ENCODE measurements at places on chromosomes 12 and 14.

DNA sequence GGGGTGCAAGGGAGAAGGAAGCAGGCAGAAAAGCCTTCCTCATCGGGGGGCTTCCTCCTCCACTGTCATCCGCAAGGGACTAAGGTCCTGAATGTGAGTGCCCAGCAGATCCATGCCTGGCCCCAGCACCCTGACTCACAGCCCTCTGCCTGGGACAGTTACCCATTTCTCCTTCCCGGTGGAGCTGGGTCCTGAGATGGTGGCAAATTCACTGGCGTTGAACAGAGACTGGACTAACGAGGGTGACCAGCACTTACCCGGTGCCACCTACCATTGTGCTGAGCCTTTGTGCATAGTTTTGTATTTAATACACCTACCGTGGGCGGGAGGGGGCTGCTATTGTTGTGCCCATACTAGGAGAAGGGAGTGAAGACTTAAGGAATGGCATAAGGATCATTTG, 30.9 kb upstream of the PLEKHG6 start:
- DNase-seq: no peak

DNA sequence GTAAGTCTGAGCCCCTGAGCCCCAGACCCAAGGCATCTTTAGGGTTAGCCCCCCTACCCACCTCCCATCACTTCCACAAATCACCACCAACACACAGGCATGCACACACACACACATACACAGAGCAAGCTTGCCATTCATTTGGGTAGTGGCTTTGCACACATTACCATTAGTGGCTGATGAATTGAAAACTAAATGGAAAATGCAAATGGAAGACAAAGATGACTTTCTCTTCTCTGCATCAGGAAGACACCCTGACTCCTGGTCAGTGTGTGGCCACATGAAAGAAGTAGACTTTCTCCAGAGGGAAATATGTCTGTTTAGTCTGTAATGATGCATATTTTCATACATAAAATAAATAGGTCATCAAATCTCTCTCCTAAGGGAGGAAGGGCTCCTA, 55.2 kb downstream of the CCDC60 start:
- DNase-seq: no peak

- no peak for DNase-seq
These were observed 1.3 kb downstream of the MDGA2 start for GRCh38 chr14:47674148-47674542.

DNA sequence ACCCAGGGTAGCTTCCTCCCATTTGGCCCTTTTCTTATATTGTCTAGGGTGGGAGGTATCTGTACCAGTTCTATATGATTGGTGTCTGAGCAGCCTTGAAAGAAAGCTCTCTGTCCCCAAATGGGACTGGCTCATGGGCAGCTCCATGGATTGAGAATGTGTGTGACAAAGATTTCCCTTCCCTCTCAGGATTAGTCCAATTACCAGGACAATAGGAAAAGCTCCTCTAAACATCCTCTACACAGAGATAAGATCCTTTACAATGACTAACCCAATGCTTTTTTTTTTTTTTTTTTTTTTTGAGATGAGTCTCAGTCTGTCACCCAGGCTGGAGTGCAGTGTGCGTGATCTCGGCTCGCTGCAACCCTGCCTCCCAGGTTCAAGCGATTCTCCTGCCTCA, 112.1 kb downstream of the SLC35F4 start:
- no peak for DNase-seq

DNA sequence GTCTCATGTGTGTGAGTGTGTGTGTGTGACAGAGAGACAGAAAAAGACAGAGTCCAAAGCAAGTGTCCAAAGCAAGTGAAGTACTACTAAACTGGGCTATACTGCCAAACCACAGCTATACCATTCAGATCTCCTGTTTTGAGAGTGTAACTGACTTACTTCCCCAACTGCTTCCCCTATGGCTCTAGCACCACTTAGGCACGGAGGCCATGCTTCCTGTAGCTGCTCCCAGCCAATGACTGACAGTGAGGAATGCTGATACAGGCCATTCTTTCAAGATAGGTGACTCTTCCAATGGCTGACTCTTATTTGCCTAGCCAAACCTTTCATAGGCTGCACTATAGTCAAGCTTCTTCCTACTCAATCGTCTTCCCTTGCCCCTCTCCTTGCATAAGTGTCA, 393.2 kb downstream of the BCAT1 start:
- DNase-seq: no peak

- no peak for DNase-seq
These were observed 181.6 kb downstream of the CHST11 start for GRCh38 chr12:104638218-104638850.

GRCh38 chr12:131366261-131366871, 344.5 kb upstream of the SFSWAP start:
- no peak for DNase-seq

DNA sequence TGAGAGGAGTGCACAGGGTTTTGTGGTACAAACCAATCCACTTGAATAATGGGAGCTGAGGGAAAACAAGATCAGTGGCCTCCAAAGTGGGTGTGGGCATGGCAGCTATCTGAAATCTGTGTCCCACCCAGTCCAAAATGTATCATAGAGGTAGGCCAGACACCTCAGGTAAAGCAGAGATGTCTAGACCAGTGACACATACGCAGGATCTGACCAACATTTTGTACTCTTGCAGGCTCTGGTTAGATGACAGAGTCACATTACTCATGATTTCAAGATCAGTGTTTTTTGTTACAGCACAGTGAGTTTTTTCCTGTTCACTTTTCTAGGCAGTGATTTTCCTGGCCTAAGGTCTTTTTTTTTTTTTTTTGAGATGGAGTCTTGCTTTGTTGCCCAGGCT, 211.8 kb downstream of the PCNX1 start:
- DNase-seq: no peak

DNA sequence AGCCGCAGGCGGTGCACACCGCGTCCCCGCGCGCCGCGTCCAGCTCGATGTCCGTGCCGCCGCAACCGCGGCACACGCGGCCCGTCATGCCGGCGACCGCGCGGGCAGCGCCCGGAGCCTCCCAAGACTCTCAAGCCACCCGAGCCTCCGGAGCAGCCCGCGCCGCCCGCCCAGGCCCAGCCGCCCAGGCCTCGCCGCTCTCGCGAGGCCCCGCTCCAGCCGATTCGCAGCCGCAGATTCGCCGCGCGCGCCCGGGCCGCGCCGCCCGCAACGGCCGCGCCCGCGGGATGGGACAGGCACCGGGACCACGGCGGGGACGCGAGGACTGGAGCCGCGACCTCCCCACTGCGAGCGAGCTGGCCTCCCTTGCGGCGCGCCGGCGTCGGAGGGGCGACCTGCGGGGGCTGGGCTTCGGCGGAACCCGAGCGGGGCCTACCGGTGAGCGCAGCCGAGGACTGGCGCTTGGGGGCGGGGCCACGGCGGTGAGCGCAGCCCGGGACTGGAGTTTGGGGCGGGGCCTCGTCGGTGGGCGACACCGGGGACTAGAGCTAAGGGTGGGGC, at the start of gene BRF1:
Gene BRF1, minus strand, starts transcription at position 460 of the 561 bp plus-strand sequence. Its CDS starts 372 bp downstream, at position 88.
- peak; percentile 97 for DNase-seq

DNA sequence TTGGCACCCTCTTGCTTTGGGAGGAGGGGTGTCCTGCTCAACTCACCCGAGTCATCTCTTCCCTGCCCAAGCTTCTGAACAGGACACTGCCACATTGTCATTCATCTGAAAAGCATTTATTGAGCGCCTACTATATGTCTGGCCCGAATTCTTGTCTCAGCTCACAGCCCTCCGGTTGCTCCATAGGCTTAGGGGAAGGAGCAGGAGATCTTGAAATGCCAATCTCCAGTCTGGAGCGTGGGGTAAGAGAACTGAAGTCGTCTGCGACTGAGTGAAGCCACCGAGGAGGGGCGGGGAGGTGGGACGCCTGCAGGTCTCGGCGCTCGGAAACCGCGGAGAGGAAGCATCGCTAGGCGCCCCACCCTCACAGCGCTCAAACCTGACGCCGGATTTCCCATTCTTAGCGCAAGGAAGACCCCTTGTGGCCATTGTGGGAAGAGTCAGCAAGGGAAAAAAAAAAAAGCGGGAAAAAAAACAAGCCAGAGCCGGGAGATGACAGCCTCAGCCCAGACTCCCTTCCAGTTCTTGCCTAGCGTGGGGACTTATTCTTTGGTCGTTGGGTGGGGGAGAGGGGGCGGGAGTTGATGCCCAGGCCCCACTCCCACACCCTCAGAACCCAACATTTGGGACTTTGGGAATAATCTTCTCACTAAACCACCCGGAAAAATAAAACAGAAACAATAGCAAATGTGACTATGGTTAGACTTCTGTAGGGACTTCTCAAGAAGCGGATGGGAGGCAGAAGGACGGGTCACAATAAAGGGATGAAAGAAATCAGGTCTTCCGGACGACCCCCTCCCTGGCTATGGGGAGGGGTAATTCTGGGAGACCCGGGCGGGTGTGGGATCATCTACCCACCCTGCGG, 28.2 kb upstream of the SMUG1 start:
- peak; percentile 83 for DNase-seq

DNA sequence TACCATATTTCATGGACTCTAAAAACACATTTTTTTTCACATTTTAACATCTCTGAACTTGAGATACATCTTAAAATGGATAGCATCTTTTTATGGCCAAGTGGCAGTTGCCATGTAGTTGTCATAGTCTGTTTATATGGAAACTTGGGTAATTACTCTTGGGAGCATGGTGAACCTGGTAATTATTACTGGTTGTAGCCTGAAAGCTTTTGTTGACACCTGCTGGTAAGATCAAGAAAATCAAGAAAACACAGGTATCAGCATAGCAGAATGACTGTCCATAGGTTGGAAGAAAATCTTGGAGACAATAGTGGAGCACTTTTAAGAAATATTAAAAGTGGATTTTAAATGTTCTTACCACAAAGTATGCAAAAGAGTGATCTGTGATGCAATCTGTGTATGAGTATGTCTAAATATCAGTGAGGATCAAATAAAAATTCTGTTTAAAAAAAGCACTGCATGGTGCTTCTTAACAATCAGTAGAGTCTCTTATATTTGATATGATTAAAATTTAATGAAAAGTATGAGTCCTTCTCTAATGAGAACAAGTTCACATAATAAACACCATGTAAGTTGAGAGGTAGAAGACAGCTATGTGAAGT, 44.2 kb downstream of the TTC8 start:
- DNase-seq: no peak

DNA sequence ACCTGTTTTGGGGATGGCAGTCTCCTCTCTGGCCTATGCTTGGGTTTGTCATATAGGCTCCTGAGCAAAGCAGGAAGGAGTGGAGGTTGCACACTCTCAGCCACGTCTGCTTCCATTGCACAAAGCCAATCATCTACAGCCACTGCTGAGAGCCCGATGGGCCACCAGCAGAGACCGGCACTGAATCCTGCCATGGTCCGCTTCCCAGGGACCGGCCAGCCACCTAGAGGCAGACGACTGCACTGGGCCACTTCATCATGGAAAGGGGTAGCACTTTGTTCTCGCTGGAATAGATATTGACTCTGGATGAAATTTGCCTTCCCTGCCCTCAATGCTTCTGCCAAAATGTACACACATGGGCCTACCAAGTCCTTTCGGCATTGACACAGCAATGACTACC, 22.3 kb downstream of the DLK1 start:
- no peak for DNase-seq

DNA sequence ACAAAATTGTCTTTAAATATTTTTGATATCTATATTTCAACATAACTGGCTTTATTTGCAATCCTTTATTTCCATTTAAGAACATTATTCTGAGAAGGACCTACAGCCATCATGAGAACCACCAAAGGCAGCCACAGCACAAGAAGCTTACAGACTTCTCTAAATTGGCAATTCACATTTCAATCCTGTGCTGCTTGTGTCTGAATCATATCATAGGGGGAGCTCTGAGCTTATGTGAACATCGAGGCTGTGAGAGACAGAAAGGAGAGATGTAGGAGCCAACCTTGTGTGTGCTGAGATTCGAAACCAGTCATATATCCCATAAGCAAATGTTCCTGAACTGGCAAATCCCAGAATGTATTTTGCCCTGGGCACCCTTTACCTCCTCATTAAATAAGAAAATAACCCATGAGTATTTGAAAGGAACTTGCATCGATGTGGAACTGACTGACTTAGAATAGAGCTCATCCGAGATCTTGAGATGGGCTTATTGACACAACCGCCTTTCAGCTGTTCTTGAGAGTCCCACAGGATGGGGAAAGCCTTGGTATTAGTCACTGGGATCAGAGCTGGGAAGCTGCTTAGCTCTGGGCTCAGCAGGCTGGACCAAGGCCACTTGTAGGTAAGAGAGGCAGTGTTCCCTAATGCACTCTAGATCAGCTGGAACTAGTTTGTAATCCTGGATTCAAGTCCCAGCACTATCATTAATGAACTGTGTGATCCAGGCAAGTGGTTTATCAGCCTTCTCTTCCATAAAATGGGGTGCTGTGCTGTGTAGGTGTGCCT, 329.8 kb downstream of the CACNA1C start:
- no peak for DNase-seq

DNA sequence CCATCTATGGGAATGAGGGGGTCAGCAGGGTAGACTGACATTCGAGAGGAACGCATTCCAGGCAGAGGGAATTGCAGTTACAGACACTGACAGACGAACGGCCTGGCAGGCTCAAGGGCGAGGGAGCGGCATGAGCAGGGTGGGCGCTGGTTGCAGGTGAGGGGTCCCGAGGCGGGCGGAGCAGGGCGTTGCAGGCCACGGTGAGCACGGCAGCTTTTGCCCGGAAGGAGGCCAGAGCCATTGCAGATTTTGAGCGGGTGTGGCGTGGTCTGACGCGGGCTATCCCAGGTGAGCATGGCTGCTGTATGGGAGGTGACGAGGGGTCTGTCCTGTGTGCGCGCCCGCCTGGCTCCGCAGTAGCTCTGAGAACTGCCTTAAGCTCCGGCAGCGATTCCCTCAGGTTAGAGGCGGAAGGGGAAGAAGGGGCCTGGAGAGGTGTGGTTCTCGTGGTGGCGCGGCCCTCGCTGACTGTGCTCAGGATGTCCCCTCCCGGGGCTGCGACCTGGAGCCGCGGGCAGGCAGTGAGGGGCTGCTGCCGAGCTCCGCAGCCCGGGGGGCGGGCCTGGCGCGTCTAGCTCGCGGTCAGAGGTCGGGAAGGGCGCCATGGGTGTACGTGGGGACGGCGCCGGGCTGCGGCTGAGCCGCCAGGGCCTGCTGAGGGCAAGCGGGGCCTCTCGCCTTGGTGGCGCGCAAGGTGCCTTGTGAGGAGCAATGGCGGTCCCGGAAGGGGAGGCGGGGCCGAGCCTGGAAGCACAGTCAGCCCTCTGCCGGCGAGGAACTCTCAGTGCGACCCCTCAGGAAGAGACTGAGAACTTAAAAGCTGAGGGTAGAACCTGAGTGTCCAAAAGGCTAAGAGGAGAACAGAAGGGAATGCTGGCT, 177.1 kb downstream of the CACNA1C start:
- no peak for DNase-seq

DNA sequence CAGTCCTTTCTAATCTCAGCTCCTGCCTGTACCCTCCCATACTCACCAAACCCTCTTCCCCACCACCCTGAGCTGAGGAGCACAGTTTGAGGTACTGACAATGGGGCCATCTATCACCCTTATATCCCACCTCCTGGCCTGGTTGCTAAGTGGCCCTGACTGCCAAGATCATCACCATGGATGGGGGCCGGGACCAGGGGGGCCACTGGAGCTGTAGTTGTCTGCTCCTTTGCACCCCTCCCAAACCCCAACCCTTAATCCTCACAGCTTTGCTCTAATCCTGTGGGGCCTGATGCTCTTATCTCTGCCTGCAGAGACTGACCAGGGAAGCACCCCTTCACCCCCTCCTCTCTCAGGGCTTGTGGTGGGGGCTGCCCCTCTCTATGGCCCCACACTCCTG, 395 bp upstream of the GNB3 start:
- DNase-seq: no peak

Data from T-cell (primary cell).